Ureter (tissue), 1 donor: ENCODE measurements at places on chromosomes 11 and 22.

DNA sequence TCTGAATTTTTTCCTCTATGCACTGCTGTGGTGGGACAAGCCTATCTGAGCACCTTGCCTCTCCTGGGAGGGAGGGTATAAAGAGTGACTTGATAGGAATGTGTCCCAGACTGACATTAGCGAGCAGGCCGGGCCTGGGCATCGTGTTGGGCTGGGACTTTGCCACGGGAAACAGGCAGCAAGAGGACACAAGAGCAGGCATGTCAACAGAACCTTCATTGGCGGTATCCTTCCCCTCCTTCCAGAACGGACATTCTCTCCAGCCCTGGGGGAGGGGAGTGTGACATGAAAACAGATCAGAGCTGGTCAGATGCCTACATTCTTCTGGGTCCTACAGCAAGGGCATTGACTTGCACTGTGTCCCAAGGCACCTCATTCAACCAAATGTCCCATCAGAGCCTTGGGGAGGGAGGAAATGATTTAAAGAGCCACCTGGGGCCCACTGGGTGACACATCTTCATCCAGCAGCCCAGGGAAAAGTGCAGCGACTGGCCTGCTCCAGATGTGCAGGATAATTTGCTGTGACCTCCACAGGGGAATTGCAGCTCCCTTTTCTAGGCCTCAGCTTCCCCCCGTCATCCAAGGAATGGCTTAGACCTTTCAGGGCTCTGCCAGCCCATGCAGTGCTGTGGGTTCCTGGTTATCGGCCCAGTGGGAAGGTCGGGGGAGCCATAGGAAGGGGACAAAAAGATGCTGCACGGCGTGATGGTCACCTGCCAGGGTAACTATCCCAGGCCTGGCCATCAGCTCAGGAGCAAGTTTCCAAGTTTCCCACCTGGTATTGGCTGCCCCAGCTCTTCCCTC, 21.8 kb upstream of the UVRAG start:
- no peak for DNase-seq

- DNase-seq = no peak
Measured at GRCh38 chr22:38952281-38952993, 5.0 kb upstream of the APOBEC3A start.

- DNase-seq = no peak
Measured at GRCh38 chr11:13310443-13310842, 32.9 kb downstream of the BMAL1 start.

DNA sequence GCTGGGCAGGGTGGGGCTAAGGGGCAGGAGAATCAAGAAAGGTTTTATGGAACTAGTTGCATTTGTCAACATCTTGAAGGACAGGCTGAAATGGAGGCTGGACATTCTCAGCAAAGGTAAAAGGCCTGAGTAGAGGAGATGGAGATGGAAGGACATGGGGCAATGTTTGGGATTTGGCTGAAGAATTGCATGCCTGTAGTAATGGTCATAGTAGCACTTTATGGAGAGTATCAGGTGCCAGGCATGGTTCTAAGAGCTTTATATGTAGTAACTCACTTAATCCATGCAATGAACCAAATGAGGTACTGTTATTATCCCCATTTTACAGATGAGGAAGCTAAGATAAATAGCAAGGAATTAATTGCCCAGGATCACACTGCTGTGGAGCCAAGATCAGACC, 23.9 kb downstream of the BMAL1 start:
- DNase-seq = no peak

DNA sequence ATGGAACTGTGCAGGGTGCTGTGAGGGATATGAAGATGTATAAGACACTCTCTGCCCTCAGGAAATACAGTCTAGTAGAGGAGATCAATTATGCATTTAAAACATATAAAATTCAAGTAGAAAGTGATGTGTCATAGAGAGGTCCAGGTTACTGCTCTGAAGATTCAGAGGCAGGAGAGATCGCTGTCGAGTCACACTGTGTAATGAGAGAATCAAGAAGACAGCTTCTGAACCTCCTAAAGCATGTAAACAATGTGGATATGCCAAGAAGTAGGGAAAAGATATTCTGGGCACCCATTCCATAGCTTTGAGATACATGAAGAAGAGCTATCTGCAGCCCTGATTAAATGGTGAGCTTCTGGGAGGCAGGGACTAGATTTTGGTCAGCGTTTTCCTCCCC, 16.7 kb downstream of the SSH3 start:
- no peak for DNase-seq

GRCh38 chr11:69352715-69353319, 58.9 kb downstream of the MYEOV start:
- no peak for DNase-seq

- no peak for DNase-seq
Measured at GRCh38 chr22:23500508-23501260, 79.4 kb downstream of the IGLL1 start.

DNA sequence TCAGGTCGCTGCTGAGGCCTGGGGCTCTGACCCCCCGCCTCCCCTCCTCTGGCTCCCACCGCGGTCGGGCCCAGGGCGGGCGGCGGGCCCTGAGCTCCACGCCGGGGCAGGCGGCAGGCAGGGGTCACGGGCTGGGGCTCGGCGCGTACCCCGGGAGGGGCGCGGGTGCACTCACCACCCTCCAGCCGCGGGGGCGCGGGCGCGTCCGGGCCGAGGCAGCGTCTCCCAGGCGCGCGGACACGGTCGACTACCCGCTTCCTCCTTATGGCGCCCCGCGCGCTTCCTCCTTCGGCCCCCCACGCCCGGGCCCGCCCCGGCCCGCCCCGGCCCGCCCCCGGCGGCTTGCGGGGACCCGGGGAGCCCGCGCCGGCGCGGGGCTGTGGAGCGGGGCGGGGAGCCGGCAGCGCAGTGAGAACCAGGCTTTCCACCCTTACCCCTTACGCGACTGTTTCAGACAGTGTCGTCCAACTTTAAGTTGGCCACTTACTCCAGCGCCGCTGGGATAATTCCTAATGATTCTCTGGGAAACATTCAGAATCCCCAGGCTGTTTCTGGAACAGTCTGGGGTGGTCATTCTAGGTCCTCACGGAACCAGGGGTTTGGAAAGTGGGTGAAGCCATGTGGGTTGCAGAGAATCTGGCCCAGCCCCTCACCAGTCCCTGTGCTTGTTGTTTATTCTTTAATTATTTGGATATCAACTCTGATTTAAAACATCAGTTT, at the start of gene BID:
BID (minus strand) TSS at position 264 of the 720 bp plus-strand sequence. CDS start 24,353 bp downstream, outside the sequence.
- DNase-seq = no peak
